Uterus (tissue), 4 donors: ENCODE measurements at places on chromosomes 2 and 18. TPM values are rescaled to one million over a fixed set of nuclear protein-coding genes. Genes with fewer than 3 reads are reported as not detected.

- DNase-seq, result no peak
Observed at GRCh38 chr2:104856973-104857261, 3.0 kb downstream of the POU3F3 start.

DNA sequence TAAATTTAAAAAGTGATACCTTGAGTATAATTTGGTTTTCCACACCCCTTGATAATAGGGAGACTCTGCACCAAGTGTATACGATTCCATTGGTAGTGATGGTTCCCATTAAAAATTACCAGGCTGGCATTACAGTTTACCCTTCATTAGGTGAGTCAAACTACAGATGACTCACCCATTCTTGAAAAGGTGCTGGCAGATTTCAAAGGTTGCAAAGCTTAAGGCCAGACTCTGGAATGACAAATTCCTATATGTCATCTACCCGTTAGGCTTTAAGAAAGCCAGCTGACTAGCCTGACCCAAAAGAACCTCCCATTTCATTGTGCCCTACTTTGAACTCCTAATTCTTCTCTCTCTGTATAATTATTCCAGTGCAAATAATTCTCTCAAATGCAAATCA, 124.4 kb downstream of the LRRTM4 start:
- no peak for DNase-seq

DNA sequence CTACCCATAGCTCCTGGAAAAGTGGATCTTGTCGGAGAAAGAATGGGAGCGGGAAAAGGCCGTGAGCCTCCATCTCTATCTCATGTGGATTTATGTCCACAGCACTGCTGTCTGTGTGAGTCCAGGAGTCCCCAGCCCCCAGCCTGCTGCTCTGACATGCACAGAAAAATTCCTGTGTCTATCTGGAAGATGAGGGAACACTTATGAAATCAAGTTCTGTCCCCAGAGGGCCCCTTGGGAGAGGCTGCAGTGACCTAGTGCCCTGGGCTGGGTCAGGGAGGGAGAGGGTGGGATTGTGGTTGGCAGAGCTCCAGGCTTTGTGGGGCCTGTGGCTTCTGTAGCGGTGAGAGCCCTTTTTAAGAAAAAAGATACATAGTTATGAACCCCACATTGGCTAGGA, 37.6 kb downstream of the HJURP start:
- DNase-seq, result no peak

GRCh38 chr2:202375033-202375608, 1.0 kb upstream of the BMPR2 start:
- DNase-seq, result peak; percentile 69

GRCh38 chr18:44065206-44065605, 615.5 kb upstream of the SETBP1 start:
- DNase-seq, result no peak

- no peak for DNase-seq
Observed at GRCh38 chr2:233795735-233796171, 17.6 kb downstream of the MROH2A start.

DNA sequence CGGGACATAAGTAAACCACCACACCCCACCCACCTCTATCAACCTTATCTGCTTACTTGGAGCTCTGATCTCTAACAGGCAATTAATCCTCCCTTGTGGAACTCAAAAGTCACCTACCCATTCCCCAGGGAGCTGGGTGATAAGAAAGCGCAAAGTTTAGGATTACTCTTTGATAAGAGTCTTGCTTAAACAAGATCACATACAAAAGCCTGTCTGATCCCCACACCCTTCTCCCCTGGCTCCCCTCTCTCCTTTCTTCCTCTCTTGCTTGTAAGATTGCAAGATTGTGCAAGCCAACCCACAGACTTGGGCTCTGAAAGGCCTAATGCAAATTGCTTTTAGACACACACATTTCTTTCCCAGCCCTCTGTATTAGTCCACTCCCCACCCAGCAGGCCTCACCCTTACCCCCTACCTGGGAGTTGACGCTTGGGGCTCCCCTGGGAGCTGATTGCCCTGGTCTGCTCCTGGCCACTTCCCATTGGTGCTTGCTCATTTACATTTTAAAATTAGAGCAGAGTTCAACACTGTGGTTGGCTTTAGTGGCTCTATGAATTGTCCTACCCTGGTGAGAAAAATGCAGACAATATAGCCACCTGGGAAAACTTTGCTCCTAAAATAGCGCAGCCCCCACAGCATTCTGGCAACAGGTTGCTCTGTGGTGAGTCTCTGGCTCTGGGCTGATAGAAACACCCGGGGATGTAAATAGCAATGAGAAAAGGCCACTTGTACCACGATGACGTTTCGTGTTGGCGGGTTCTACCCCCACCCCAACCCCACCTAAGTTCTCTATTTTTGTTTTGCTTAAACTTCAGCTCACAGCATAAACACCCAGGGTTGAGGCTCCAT, 92.8 kb upstream of the MSH2 start:
- no peak for DNase-seq

DNA sequence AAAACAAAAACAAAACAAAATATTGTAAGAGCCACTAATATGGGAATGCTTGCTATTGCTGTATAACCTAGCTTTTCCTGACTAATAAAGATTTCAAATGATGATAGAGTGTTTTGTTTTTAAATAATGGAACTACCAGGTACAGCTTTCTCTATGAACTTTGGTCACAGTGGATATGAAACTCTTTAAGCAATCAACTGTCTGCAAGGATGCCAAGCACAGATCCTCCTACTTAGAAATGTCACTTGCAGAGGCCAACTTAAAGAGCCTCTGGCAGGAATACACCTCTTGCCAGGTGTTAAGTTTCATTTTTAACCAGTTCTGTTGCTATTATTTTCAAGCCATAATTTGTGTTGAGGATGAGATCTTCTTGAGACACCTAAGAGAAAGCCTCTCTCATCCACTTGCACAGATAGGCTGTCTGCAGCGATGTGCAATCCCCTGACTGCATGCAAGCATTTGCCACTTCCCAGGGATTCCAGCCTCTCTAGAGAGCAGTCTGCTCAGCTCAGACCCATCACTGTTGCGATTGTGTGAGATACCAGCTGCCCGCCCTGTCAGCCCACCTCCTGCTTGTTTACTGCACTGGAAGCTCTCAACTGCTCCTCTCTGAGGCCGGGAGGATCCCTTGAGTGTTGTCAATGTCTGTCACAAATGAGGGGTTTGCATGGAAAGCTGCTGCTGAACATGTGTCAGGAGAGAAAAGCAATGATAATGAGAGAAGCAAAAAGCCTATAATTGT, 86.1 kb upstream of the SCG2 start:
- peak; percentile 16 for DNase-seq

DNA sequence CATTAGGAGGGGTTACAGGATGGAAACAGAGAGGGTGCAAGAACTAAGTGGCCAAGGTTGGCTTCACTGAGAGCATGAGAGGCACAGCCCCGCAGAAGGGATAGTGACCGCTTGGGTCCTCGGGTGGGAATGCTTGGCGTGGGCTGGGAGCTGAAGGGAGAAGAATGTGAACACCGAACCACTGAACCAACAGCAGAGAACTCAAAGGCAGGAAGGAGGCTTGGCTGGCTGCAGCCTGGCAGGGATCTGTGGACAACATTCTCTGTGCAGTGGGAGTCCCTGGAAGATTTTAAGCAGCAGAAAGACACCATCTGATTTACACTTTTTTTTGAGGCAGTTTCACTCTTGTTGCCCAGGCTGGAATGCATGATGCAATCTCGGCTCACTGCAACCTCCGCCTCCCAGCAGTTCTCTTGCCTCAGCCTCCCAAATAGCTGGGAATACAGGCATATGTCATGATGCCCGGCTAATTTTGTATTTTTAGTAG, 33.9 kb downstream of the SOWAHC start:
- DNase-seq, result no peak

DNA sequence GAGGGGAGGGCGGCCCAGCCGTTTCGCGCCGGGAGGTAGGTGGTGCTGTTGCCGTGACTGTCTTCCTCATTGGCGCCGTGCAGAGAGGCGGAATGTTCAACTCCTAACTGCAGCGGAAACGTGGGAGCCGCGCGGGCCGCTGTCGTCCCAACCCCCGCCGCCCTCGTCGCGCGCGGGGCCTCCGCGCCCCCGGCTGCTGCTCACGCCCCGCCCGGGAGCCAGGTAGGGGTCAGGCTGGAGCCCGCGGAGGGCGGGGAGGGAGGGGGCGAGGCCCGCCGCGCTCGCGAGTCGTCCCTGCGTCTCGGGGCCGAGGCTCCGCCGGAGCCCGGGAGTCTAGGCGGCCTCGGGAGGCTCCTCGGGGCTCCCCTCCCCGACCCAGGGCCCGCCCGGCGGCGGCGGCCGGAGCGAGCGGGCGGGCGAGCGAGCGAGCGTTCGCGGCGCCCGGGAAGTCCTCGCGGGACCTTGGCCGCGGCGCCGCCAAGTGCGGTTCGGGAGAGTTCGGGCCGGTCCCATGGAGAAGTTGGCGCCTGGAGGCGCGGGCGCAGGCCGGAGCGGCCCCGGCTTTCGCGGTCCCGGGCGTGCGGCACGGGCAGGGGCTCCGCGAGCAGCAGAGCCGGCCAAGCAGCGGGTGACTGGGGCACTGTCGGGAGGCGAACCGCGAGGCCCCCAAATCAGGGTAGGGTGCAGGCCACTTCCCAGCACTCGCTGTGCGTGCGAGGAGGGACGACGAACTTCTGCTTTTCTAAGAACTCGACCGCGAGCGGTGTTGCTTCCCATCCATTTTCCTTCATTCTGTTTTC, at the start of gene MAP3K20:
Gene MAP3K20 (plus strand): TSS at position 66 of the 800 bp plus-strand sequence. CDS start 15,186 bp downstream, outside the sequence.
- peak; percentile 84 for DNase-seq

GRCh38 chr2:73176205-73176880, 26.0 kb upstream of the NOTO start:
- DNase-seq, result peak; percentile 18

DNA sequence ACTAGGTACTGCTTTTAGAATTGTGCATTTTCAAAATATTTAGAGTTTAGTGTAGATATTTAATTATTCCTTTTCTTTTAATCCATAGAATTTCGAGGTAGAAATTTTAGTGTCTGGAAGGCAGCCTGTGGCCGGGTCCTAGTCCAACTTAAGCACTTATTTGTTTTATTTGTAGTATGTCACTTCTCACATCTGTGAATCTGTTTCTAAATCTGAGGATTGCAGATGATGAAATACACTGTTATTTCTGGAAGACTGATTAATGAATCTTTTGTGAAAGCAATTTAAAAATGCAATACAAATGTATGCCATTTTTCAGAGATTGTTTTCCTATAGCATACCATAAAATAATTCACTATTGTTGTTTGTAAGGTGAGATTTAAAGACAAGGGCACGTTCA, 483.9 kb upstream of the TRIB2 start:
- DNase-seq, result no peak

DNA sequence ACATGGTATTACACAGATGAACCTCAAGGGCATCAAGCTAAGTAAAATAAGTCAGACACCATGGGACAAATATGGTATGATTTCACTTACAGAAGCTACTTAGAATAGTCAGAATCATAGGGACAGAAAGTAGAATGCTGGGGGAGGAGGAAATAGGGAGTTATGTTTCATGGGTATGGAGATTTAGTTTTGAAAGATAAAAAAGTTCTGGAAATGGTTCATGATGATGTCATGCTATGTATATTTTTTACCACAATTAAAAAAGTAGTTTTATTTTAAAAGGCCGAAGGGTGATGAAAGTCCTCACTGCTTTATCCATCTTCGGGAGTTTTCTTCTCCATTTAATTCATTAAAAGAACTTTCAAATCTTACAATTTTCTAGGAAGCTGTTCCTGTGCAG, 181.9 kb downstream of the CALCRL start:
- DNase-seq, result no peak

GRCh38 chr2:235085476-235085875, 133.7 kb downstream of the SH3BP4 start:
- DNase-seq, result no peak

DNA sequence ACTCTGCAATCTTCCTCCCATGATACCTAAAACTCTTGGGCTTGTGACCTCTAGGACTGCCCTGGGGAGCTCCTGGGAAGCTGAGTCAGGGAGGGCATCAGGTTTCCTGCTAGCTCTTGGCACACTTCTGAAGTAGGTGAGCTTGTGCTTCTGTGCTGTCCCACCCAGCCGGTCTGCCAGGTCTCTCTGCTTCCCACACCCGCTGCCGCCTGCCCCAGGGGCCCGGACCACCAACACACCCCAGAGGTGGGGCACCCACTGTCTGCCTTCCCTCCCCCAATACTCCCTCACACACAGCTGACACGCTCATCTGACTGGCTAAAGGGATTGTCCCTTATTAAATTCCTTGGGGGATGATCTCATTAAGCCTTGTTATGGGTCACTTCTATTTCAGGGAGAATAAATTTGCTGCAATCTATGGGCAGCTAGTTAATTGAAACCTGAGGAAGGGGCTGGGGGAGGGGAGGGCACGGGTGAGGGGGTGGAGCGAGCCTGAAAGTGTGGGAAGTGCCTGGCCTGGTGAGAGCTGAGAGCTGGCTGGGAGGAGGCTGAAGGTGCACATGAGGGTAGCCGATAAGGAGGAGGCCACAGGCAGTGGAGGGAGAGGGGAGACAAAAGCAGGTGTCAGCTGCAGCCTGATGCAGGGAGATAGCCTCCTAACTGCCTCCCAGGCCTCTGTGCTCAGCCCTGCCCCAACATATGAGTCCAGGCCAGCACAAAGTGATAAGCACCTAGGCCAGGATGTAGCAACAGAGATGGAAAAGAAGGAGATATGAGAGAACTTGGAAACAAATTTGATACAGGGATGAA, 48.8 kb downstream of the HAUS1 start:
- no peak for DNase-seq

- no peak for DNase-seq
Observed at GRCh38 chr2:236130349-236130998, 37.7 kb downstream of the GBX2 start.

DNA sequence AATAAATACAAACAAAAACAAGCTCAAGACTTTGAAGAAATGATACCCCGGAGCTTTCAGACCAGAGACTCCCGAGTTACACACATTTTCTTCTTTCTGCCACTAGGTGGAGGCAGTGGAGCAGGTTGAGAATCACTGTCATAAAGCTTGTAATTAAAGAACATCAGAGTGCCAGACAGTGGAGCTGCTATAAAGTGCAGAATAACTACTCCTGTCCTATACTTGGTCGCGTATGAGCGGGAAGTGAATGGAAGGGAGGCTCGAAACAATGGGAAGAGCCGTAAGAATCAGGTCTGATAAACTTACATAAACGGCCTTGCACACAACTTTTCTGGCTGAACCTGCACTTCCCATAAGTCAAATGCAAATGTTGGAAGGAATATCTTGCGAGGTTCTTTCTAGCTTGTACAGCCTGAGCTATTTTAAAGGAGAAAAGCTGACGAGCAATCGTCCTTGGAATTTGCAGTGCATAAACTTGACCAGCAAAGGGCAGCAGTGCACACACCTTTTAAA, 189.0 kb downstream of the RPIA start:
- DNase-seq, result peak; percentile 16

DNA sequence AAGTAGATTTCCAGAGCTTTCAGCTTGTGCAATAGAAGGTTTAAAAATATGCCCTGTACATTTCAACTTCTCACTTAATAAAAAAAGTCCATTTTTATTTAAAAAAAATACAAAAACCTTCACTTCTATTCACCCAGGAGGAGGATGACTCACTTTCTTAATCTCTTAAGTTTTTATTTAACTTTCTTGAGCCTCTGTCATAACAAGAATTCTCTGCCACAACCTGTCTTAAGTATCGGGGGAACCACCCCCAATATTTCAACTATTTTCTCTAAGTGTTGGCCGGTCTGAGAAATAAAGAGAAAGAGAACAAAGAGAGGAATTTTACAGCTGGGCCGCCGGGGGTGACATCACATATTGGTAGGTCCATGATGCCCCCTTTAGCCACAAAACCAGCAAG, 58.4 kb downstream of the LRATD1 start:
- DNase-seq, result no peak

- DNase-seq, result no peak
Observed at GRCh38 chr2:94872088-94872618, 923 bp downstream of the TEKT4 start.

- no peak for DNase-seq
Observed at GRCh38 chr2:62315476-62315875, 119.6 kb downstream of the B3GNT2 start.

The WIPF1 gene
- total RNA-seq, result 23.2 TPM

The IGFBP2 gene
- 78.2 TPM for total RNA-seq

The ADD2 gene
- 5.2 TPM for total RNA-seq

The UGT1A8 gene
- total RNA-seq, result not detected

The NIFK gene
- 61.2 TPM for total RNA-seq
